ENCODE measurements at places on chromosomes 7 and 10. TPM values are rescaled to one million over a fixed set of nuclear protein-coding genes. Genes with fewer than 3 reads are reported as not detected.

SLIT1 gene
- total RNA-seq = 0.11 TPM

DNA sequence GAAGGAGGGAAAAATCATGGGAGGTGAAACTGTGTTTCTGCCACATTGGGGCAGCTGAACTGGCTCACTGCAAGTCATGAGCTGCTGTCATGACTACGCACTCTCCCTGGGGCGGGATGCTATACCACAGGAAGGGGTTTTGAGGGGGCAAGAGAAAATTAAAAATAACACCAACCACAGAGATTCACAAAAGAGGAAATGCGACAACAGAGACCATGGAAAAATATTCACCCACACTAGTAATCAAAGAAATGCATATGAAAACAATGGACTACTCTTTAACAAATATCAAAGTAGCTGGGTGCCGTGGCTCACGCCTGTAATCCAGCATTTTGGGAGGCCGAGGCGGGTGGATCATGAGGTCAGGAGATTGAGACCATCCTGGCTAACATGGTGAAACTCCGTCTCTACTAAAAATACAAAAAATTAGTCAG is 65.2 kb upstream of the TM9SF3 start:
- DNase-seq = no peak

ITGA8 gene
- not detected for total RNA-seq

ACTL6B gene
- not detected for total RNA-seq

GCK gene
- total RNA-seq = not detected

LIPN gene
- total RNA-seq = not detected

GRCh38 chr7:90764848-90765570 is 168.9 kb downstream of the CDK14 start:
- DNase-seq = peak; percentile 44

DNA sequence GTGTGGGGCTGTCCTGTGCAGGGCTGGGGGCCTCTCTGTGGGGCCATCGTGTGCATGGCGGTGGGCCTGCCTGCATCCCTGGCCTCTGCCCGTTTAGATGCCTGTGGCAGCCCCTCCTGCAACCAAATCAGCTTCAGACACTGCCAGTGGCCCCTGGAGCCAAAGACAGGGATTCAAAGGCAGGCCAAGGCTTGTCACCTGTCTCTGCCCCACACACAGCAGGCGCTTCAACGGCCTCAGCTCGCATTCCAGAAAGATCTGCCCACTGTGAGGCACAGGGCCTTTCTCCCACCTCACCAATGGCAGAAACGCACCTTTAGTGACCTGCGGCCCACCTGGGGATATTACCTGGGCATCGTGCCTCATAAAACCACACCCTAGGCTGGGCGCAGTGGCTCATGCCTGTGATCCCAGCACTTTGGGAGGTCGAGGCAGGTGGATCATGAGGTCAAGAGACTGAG is 46.0 kb downstream of the INSIG1 start:
- no peak for DNase-seq

HYAL4 gene
- total RNA-seq = not detected

DNA sequence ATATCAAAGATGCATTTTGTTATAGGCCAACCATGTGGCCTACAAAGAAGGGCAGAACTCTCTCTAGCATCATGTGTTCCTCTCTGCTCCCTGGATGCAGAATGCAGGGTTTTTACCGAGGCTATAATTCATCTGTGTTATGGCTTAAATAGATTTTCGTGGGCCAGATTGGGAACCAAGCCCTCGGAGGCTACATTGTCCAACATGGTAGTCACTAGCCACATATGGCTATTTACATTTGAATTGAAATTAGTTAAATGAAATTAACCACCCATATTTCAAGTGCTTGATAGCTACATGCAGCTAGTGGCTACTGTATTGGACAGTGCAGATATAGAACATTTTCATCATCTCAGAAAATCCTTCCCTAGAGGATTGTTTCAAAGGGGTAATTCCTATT is 2.8 kb downstream of the PLCE1 start:
- DNase-seq = no peak

EFCAB10 gene
- total RNA-seq = not detected

MCM7 gene
- 176 TPM for total RNA-seq

DNA sequence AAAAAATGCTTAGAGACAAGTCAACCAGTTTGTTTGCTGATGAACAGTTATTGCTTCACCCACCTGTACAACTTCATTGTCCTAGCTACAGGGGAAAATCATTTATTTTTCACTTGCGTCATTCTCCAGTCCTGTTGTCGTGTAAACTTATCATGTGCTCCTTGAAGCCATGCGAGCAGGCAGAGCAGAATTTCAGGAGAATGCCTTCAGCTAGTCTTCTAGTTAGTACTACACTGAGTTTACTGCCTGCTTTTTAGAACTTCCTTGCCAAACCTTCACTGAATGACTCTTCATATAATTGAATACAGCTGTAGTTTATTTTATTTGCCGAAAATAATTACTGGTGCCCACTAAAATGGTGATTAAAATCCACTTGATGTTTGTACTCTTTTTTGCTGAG is 15.6 kb downstream of the RPA3 start:
- peak; percentile 22 for DNase-seq

- no peak for DNase-seq
Measured at GRCh38 chr7:16905300-16906044, 23.7 kb upstream of the AGR3 start.

DNA sequence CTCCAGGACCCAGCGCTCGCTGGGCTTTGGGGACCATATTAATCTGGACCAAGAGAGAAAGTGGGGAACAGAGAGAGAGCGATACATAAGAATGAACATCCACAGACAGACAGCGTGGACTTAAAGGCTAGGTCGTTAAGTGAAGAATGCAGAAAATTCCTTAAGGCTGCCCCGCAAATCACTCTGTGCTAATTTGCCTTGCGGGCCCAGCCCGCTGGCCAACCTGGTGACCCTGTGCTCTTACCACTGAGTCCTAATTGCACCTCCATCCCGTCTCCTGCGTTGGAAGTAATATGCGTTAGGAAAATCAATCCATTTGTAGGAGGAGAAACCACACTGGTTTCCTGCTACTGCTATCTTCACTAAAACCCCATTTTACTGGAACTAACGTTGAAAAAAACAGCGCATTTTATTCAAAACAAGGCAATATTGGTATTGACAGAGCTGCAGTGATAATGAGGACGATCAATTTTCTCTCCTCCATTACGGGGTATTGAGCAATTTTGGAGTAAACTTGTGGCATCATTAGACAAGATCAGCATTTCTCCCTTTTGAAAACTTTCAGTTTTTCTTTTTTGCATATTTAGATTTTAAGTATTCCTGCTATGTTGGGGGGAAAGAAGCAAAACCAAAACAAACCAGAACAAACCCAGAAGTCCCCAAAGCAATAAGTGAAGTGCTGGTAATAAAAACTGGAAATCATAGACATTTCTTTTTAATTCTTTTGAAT is 85.2 kb downstream of the WDFY4 start:
- no peak for DNase-seq

UNCX gene
- total RNA-seq = not detected

DNA sequence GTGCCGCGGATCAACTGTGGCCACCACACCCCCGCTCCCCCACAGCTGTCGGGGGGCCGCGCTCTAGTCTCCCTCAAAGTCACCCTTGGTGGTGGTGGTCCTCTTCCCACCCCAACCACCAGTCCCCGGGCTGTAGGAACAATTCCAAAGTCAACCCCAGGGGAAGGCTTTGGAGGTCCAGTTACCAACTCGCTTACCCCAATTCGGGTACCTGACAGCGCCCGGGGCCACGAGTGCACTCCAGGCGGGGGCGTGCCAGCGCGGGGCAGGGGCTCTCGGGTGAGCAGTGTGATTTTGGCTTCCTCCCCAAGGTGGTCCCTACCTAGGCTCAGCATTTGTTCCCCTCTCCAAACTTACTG is 584 bp upstream of the ZMIZ1 start:
- DNase-seq = no peak

GRCh38 chr7:72751978-72752377 is 76.0 kb downstream of the TYW1B start:
- peak; percentile 49 for DNase-seq

DNA sequence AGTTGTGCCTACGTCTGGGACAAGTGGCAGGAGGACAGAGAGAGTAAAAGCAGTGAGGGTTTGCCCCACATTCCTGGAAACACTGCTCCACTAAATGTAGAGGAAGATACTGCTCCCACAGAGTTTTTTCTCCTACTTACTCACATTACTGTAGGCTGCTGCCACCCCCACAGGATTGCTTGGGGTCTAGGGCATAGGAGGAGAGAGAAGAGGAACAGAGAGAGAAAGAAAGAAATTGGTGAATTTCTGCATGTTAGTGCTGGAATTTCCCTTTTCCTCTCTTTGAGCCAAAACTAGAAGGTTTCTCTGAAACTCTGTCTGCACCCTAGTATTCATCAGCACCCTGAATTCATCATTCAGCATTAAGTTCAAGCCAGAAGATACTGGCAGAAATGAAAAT is 397.9 kb downstream of the INHBA start:
- no peak for DNase-seq

CRHR2 gene
- not detected for total RNA-seq

PAX4 gene
- not detected for total RNA-seq

All from SK-MEL-5 (cell line).